ENCODE measurements at places on chromosomes 2 and 18.

DNA sequence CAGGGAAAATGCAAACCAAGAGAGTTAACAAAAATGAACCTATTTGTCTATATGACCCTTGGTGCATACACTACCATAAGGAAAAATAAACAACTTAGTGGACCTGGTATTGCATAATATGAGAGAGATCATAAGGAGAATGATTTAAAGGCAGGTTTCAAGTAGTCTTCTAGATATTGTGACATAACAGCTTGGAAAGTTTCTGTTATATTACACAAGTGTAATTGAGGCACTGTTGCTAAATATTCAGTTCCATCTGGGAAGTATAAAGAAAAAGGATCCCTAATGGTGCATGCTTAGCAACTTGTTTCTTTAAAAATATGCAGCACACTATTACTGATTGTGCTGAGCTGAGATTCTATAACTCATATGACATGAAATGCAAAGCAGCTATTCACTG lies 252.2 kb upstream of the SPHKAP start:
- DNase-seq, result no peak

GRCh38 chr2:6921321-6921922 lies 4.2 kb downstream of the RNF144A start:
- no peak for DNase-seq

DNA sequence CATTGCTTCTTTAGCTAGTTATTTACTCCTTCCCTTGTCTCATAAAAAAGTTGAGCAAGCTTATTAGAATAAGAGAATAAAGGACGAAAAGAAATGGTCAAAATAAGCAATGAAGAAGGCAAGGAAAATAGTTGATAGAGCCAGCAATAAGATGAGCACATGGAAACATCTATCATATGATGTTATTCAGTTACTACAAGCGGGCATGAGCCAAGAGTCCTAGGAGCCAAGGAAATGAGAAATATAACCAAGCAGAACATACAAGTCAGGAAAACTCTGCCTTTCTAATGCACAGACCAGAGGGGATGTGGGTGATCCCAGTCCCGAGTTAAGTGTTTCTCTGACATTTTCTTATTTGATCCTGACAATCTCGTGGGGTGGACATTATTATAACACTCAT lies 33.9 kb downstream of the INO80C start:
- DNase-seq, result no peak

GRCh38 chr18:9217743-9218451 lies 81.3 kb downstream of the ANKRD12 start:
- DNase-seq, result no peak

Data from M059J (cell line).